ENCODE measurements at places on chromosomes 5 and 9.

DNA sequence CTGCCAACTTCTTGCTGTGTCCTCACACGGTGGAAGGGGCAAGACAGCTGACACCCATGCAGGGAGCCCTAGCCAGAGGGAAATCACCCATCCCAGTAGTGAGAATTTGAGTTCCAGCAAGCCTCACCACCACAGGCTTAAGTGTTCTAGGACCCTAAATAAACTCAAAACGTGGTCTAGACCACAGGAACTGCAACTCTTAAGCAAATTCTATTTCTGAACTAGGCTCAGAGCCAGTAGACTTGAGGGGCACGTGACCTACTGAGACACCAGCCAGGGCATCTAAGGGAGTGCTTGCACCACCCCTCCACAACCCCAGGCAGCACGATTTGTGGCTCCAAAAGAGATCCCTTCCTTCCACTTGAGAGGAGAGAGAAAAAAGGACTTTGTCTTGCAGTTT is 96.0 kb upstream of the PHF24 start:
- no peak for DNase-seq

GRCh38 chr5:164497311-164498064 is 992.1 kb downstream of the MAT2B start:
- DNase-seq = no peak

DNA sequence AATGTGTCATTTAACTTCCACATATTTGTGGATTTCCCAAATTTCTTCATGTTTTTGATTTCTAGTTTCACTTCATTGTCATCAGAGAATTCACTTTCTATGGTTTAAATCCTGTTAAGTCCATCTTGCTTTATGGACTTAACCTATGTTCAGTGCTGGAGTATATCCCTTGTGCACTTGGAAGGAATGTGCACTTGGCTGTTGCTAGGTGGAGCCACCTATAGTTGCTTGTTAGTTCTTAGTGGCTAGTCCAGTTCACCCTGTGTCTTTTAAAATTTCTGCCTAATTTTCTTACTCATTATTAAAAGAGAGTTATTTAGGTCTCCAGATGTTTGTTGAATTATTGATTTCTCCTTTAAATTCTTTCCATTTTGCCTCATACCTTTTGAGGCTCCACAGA is 1472.5 kb upstream of the CDH6 start:
- DNase-seq = no peak

GRCh38 chr9:134179595-134179917 is 15.2 kb upstream of the RNU6ATAC start:
- no peak for DNase-seq

GRCh38 chr5:143557061-143557818 is 153.8 kb upstream of the NR3C1 start:
- DNase-seq = no peak

- DNase-seq = no peak
These were observed 54.5 kb downstream of the PHF2 start for GRCh38 chr9:93630806-93631411.

- no peak for DNase-seq
These were observed 41.8 kb downstream of the LYRM7 start for GRCh38 chr5:131212471-131213021.

GRCh38 chr9:117034866-117035265 is 347.8 kb downstream of the TRIM32 start:
- peak; percentile 62 for DNase-seq

- DNase-seq = no peak
These were observed 189.9 kb downstream of the ACER2 start for GRCh38 chr9:19598722-19599121.

- no peak for DNase-seq
These were observed 17.6 kb downstream of the DENND1A start for GRCh38 chr9:123912167-123912897.

DNA sequence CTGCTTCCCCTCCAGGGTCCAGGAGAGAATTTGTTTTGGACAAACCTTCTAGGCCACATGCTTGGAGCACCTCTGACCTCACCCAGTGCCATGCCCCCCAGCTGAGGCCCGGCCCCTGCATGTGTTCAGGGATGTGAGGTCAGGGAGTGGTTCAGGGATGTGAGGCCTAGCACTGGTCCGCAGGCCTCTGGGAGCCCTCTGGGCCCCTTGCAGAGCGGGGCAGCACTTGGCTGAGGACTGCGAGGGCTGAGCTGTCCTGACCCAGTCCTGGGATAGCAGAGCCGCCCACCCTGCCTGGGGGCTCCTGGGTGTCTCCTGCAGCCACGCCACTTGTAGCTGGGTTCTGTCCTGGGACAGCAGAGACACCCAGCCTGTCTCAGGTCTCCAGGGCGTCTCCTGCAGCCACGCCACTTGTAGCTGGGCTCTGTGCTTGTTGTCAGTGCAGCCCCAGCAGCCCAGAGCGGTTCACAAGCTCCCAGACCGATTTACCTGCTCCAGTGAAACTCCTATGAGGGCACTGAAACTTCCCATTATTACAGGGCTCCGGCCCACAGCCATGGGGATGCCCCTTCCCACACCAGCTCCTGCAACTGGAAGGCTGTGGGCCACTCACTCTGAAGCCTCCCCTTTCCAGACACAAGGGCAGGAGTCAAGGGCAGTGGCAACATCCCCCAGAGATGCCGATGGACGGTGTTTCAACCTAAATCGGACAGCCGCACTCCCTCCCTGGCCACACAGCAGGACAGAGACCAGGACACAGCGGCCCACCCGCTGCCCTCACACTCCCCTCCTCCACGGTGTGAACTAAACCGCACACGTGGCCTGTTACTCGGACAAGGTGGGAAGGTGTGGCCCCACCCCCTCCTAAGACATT is 5.4 kb upstream of the CEP72 start:
- no peak for DNase-seq

DNA sequence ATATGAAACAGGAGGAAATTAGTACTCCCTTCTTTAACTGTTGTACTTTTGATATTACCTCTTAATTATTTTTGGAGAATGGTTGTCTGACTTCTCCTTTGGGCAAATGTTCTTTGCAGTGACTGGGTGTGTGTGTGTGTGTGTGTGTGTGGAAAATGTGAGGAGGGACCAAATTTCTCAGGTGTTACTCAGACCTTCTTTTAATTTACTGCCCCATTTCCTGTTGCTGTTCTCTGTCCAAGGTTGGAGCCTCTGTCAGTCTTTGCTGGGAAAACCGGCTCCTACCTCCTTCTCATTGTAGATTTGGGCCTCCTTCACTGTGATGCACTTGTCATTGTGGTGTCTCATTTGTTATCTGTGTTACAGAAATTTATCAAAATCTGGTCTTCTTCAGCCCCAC is 68.4 kb downstream of the PBX3 start:
- no peak for DNase-seq

DNA sequence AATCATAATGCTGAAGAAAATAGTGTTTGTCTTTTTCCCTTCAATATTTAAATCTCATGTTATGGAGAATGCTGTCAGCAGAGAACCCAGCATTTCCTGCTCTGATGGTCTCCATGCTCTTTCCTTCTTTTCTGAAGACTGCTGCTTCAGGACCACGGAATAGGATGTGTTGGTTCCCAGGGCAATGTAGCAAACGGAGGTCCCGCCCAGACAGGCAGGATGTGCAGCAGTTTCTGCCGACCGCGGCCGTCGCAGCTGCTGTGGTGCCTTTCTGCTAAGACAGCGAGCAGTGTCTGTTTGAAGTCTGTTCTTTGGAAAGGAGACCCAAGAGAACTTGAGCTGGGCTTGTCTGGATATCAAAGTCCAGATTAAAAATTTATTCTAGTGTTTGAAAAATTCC is 654.3 kb downstream of the CCDC171 start:
- DNase-seq = peak; percentile 64

- peak; percentile 98 for DNase-seq
These were observed at the start of gene PKN3 for GRCh38 chr9:128702445-128702948. TSS of gene PKN3 (plus strand) at chr9:128702503. CDS start at chr9:128702916, 413 bp downstream.

DNA sequence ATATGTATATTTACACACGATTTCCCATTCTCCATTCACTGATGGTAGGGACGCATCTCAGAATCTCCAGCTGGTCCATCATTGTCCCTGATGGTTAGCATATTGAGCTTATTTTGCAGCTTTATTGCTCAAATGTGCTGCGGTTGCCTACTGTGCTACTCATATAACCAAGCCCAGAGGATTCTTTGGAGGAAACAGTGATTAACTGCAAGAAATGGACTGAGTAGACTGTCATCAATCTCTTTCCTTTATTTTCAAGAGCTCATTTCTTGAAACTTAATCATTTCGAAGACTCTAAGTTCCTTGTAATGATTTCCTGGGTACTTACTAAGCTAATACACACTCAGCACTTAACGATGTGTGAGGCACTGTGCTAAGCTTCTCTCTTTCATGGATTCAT is 119.0 kb downstream of the MAT2B start:
- DNase-seq = no peak

- DNase-seq = no peak
These were observed 2.6 kb downstream of the BASP1 start for GRCh38 chr5:17219992-17220391.

DNA sequence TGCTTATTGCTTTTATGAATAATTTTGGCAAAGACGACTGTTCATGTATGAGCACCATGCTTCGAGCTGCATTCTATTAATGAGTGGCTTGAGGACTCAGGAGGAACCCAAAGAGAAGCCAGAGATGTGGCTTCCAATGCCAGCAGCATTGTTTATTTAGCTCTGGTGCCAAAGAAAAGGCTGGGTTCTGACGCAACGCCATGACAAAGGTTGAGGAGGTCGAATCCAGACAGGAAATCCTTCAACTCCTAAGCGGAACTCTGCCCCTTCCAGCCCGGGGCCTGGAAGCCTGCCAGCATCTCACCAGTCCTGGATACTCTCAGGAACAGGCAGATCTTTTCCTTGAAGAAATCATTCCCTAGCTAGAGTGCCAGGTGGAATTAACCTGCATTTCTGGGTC is 104.4 kb downstream of the ARHGAP26 start:
- peak; percentile 67 for DNase-seq

DNA sequence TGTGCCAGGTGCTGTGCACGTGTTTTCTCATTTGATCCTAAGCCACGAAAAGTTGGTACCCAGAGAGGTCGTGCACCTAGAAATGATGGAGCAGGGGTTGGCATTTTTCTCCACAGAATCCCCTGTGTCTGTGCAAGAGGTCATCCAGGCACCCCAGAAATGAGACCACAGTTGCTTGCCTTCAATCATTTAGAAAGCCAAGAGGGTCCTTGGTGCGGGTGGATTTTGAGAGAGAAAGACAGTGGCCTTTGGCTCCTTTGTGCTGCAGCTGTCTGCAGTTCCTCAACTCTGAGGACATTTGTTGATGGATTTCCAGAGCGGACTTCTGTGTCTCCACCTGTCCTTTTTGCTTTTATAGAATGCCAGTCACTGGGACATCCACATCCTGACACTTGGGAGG is 33.8 kb upstream of the SPRY4 start:
- no peak for DNase-seq

- DNase-seq = no peak
These were observed 154.0 kb downstream of the PIK3R1 start for GRCh38 chr5:68369457-68370125.

DNA sequence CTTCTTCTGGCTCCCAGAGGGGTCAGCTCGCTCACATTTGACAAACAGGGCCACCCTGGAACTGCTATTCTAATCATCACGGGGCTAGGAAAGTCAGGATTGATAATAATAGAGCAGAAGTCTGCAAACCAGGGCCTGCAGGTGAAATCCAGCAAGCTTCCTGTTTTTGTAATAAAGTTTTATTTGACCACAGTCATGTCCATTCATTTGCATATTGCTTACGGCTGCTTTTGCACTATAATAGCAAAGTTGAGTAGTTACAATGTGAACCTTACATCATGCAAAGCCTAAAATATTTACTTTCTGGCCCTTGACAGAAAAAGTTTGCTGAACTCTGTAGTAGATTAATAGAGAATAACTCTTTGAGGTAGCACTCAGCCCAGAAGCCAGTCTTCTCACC is 63.2 kb upstream of the CTXN3 start:
- no peak for DNase-seq

GRCh38 chr5:96876292-96876850 is at the start of gene ERAP2:
TSS of gene ERAP2 (plus strand) at chr5:96876500. CDS start at chr5:96879686, 3,186 bp downstream.
- DNase-seq = no peak

DNA sequence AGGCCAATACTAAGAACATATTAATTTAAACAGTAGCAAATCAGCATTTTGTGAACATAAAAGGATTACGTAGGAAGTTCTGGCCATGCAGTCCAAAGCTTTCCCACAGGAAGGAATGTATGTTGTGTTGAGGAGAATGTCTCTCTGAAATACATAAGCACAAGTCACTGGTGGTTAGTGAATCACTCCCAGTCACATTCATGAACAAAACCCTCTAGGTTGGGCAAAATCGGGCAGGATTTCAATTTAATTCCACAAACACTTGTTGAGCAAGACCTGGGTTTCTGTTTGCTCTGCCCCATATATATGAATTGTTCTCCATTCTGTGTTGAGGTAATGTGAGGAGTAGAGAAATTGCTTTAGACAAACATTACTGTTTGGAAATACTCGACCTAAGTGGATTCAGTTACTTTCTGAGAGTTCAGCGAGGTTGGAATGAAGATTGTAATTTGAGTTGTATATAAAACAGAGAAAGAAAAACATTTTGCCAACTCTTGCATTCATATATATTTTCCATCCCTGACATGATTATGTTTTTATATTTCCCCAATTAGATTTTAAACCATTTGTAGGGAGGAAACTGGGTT is 127.6 kb upstream of the RPS23 start:
- no peak for DNase-seq

GRCh38 chr9:99264070-99264680 is 42.1 kb downstream of the SEC61B start:
- DNase-seq = peak; percentile 18

DNA sequence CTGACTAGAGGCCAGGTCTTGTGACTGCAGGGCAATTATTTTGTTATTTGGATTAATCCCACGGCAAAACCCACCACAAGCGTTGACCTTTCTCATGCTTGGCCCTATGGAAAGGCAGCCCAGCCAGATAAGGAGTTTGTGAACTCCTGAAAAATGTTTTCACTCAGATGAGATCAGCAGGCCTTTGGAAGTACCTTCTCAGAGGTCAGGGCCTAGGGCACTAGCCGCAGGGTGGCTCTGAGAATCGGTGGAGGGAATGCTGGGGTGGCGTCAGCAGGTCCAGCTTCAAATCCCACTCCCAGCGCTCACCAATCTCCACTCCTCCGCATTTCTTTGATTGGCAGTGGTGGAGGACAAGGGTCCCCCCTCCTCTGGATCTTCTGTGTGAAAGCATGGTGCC is 194.4 kb downstream of the GADD45G start:
- no peak for DNase-seq

GRCh38 chr9:82987370-82988189 is 75.4 kb downstream of the RASEF start:
- no peak for DNase-seq
